Adrenal gland (tissue), 19 donors: ENCODE measurements at places on chromosomes 6 and 20. TPM values are rescaled to one million over a fixed set of nuclear protein-coding genes. Genes with fewer than 3 reads are reported as not detected.

- no peak overlapping the region for H3K4me3 ChIP-seq
- H3K27me3 ChIP-seq = no peaks in the 10 kb centered on the region
- H3K4me1 ChIP-seq = no peaks in the 10 kb centered on the region
- DNase-seq = no peak
Observed at GRCh38 chr20:60244373-60245146, 286.3 kb downstream of the CDH26 start.

GRCh38 chr6:96777113-96777512 lies 60.2 kb downstream of the GPR63 start:
- H3K4me3 ChIP-seq = no peak overlapping the region
- H3K27ac ChIP-seq = no peak overlapping the region
- no peak for DNase-seq

GRCh38 chr6:142271476-142271875 lies 30.3 kb upstream of the ADGRG6 start:
- no peaks in the 10 kb centered on the region for H3K4me1 ChIP-seq
- no peak for DNase-seq
- no peaks in the 10 kb centered on the region for H3K27me3 ChIP-seq
- H3K36me3 ChIP-seq = no peaks in the 10 kb centered on the region
- no peak overlapping the region for H3K27ac ChIP-seq

Gene MYLK4
- 0.35 TPM for total RNA-seq

- no peak for DNase-seq
- no peak overlapping the region for H3K27ac ChIP-seq
- H3K27me3 ChIP-seq = no peaks in the 10 kb centered on the region
- no peaks in the 10 kb centered on the region for H3K4me1 ChIP-seq
Observed at GRCh38 chr6:154951345-154952200, 43.5 kb upstream of the TIAM2 start.

DNA sequence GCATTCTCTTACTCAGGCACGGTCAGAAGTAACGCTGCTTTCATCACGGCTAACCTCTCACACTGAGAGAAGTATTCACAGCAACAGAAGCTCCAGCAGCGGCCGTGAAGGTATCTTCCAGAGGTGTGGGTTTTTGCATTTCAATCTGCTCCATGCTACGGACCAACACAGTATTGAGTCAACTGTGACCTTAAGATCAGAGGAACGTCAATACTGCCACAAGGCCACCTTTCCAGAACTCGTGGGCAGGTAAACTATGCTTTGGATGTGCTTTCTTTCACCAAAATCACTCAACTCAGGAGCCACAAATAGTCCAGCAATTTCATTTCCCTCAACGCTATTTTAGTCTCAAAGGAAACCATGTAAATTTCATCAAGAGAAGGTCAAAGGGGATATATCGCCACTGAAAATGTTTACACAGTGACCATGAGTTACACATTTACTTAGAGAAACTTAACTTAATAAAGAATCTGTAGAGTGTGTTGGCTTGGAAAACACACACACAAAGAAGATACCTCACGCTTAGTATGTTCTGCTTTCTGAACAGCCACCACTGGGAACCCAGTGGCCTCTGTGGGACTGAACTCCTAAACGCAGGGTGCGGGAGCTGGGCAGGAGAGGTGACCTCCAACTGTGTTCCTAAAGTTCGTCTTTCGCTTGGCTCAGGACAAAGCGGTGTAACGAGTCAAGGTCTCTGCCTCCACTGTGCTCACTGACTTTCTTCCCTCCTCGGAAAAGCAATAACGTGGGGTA lies 27.9 kb downstream of the TXNDC5 start:
- no peaks in the 10 kb centered on the region for H3K27me3 ChIP-seq
- H3K36me3 ChIP-seq = no peaks in the 10 kb centered on the region
- H3K27ac ChIP-seq = no peak overlapping the region
- no peak for DNase-seq
- H3K4me3 ChIP-seq = no peak overlapping the region

Gene HLA-DMA
- total RNA-seq = 83.5 TPM
